Hematopoietic multipotent progenitor cell treated with erythropoietin and hydrocortisone succinate and interleukin-3 and kit ligand, for 17 days (in vitro differentiated cells): ENCODE measurements at places on chromosomes 12 and 14.

DNA sequence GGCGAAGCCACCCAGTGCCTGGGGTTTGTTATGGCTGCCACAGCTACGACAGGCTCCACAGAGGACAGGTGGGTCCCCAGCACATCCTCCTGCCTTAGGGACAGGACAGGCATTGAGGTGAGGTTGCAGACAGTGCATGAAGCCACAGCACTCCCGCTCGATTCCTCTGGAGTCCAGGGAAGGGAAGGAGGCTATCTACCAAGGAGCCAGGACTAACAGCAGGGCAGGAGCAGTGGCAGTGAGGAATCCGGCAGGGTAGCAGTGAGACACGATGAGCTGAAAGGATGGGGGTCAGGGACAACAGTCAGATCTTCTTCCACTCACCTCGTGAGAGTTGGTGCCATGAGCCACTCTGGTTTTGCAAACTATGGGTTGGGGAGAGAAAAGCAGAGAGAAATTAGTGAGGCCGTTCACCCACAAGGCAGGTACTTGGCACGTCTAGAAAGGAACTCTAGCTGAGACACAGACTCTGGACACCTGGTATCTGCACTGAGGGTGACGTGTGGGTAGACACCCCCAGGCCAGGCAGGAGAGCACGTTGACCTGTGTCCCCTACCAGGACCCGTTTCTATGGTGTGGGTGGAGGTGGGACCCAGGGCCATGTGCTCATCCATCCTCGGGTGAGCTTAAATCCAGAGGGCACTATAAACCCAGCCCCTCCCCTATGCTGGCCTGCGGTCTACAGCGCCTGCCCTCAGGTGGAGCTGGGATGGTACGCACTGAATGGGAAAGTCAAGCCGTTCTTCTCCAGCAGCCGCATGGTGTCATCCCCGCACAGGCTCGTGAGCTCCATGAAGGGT, 39.3 kb downstream of the CHGA start:
- no peak for DNase-seq

GRCh38 chr12:62693376-62694050, 226.9 kb downstream of the MON2 start:
- DNase-seq = no peak

DNA sequence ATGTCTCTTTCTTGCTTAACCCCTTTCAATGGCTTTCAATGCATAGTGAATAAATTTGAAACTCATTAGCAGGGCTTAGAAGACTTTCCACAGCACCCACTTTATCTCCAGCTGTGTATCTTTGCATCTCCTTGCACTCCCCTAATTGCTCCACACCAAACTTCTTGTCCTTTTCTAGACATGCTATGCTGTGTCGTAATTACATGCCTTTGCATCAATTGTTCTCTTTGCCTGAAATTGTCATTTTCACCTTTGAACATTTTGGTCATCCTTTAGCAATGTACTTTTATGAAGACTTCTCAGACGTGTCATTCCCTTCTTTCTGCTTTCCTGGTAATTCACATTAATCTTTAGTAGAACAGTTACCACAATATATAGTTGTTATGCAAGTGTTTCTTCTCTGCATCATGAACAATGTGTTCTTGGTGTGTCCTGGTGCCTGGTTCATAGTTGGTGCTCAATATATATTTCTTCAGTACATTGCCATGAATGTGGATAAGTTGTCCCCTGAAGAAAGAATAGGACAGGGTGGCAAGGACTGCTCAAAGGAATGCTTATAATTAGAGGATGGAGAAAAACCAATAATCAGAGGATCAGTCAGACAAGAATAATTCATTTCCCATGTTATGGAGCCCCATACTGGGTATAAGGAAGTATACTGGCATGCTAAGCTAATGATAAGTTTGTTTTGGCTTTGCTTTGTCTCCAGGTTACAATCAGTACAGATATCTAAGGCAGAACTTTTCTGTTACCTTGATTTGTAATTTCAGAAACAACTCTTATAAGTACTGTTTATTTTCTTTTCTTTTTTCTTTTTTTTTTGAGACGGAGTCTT, 27.2 kb downstream of the ARF6 start:
- no peak for DNase-seq

DNA sequence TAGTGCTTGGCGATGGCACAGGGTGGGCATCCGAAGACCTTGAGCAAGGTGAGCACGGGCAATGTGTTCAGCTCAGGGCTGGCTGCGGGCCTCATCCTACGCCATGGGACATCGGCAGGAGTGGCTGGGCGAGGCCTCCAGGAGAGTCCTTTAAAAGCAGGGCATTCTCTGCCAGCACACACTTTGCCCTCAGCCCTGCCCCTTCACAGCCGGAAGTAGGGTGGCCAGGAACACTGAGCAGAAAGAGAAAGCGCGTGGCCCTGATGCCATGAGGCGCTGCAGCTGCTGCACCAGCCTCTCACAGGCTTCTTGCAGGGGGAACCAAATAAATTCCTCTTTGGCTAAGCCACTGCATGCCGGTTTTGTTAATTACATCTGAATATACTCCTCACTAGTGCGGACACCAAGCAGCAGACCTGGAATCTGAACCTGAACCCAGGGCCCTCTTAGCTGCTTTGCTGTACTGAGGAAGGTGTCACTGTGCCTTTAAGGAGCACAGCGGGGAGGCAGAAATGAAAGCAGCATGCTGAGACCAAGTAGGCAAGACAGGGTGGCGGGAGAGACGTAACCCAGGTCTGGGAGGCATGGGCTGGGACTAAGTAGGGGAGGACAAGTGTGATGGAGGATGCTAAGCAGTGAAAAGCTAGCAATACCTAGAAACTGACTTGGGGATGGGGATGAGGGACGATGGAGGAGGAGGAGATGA, 155.2 kb downstream of the TTC7B start:
- DNase-seq = no peak

DNA sequence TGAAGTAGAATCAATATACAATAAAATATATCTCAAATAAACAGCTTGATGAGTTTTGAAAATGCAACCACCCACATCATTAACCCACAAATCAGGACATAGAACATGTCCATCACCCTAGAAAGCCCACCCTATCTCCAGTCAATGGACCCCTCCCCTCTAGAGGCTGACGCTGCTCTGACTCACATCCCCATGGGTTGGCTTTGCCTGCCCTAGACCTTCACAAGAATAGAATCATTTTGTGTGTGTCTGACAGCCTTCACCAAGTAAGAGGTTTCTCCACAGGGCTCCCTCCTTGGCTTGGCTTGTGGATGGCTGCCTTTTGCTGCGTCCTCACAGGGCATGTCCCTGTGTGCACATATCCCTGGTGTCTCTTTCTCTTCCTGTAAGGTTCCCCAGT, 250.2 kb upstream of the RTL1 start:
- no peak for DNase-seq

DNA sequence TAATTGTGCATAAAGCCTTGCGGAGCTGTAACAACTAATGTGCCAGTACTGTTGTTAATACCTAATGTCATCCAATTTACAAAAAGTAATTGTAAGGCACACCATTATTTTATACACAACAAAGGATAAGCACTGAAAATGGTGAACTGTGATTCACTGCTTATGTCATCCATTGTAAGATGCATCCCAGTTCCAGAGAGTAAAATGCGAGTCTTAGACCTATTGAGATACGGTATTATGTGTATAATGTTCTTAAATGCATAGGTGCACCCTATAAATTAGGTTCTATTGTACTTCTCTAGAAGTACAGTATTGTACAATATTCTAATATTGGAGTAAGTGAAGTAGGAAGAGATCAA, 406 bp downstream of the PARP2 start:
- no peak for DNase-seq
